ENCODE measurements at places on chromosomes 2 and 18.

DNA sequence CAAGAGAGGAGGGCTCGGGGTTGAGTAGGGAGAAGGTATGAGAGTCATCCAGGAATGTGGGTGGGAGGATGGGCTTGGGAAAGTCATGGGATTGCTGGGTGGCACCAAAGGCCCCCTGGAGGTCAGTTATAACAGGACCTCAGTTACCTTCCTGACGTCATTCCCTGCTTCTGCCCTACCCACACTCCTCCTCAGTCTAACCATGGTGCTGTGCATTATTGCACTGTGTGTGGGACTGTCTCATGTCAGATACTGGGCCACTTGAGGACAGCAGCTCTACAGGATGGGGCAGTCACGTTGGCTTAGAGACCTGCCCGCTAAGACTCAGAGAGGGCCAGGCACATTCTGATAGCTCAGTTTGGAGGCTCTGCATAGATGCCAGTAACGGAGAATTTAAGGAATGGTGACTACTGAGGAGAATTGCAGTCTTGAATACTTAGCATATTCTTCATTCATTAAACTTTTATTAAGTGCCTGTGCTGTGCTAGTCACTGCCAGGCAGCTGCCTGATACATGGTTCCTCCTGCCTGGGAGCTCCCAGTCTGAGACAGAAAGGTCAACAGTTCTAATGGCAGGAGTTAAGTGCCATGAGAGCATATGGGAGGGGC lies 90.5 kb downstream of the LAMA3 start:
- no peak for DNase-seq

DNA sequence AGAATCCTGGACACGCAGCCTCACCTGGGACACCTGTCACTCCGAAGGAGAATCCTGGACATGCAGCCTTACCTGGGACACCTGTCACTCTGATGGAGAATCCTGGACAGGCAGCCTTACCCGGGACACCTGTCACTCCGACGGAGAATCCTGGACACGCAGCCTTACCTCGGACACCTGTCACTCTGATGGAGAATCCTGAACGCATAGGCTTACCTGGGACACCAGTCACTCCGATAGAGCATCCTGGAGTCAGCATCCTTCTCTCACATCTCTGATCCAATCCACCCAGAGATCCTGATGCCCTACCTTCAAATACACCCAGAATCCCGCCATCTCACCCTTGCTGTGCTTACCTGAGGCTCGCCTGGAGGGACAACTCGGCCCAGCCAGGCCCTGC lies 154.9 kb downstream of the NDUFA10 start:
- peak; percentile 23 for DNase-seq

- no peak for DNase-seq
Measured at GRCh38 chr2:75602724-75603342, 42.1 kb upstream of the EVA1A start.

DNA sequence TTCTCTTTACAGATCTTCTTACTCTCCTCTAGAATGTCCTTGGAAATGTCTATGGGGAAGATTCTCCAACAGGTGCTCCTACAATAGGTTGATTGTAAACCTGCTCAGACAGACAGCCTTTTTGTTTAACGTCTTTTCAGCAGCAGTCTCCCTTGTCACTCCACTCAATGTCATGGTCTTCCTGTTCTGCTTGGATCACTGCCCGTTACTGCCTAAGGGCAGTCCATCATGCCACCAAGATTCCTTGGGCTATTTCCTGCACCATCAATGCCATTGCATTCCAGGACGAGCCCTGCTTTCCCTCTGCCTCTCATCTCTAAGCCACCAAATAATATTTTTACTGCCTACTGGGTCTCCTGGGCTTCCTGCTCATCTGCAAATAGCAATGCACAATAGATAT lies 97.4 kb upstream of the GALNT5 start:
- no peak for DNase-seq

- no peak for DNase-seq
Measured at GRCh38 chr18:25883091-25883490, 207.3 kb downstream of the SS18 start.

DNA sequence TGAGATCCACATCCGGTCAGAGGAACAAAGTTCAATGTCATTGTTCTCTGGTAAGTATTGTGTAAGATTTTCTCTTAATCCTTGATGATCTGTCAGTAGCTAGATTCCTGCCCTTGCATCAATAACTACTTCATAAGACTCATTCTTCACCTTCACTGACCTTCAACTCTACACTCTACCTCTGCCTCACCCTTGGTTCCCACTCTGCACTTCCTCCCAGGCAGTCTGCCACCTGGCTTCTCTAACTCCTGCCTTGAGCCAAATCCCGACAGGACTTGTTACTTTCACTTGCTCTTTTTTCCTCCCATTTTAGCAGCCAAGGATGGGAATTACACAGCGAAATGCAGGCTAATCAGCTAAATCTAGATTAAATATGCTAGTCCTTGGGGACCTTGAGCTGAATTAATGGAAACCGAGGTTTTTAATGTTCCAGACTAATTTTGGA lies 190.7 kb downstream of the DLGAP1 start:
- DNase-seq = no peak

- DNase-seq = no peak
Measured at GRCh38 chr2:20976527-20976926, 67.3 kb downstream of the APOB start.

GRCh38 chr2:1987379-1987778 lies 243.1 kb upstream of the PXDN start:
- no peak for DNase-seq

DNA sequence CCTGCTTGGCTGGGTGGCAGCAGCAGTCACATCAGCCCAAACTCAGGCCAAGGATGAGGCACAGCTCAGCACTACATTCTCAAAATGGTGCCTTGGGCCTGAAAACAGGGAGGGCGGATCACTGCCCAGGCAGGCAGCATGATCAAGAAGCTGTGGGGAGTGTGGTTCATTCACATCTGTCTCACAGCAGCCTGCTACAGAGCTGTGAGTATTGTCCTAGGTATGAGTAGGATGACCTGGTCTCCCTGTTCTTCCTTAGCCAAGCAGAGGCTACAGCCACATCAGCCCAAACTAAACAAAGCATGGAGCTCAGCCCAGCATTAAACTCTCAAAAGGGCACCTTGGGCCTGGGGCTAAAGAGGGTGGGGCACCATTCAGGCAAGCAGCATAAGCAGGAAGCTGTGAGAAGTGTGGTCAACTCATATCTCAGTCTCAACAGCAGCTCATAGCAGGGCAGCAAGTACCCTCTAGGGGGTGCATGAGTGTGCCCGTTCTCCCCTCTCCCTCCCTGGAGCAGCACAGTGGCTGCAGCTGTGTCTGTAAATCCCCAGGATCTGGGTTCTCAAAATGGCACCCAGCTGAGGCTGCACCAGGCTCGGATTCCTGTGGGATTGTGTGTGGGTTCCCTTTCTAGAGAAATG lies 139.6 kb downstream of the TRABD2A start:
- DNase-seq = peak; percentile 38

- DNase-seq = no peak
Measured at GRCh38 chr2:181851726-181852125, 39.8 kb upstream of the ITPRID2 start.

- DNase-seq = peak; percentile 87
Measured at GRCh38 chr2:41966920-41967319, 80.9 kb upstream of the PKDCC start.

- DNase-seq = no peak
Measured at GRCh38 chr2:128391679-128392078, 73.0 kb upstream of the HS6ST1 start.

- no peak for DNase-seq
Measured at GRCh38 chr2:99520813-99521212, 31.0 kb upstream of the REV1 start.

GRCh38 chr2:100104718-100105677 lies 37.4 kb downstream of the AFF3 start:
- DNase-seq = no peak

DNA sequence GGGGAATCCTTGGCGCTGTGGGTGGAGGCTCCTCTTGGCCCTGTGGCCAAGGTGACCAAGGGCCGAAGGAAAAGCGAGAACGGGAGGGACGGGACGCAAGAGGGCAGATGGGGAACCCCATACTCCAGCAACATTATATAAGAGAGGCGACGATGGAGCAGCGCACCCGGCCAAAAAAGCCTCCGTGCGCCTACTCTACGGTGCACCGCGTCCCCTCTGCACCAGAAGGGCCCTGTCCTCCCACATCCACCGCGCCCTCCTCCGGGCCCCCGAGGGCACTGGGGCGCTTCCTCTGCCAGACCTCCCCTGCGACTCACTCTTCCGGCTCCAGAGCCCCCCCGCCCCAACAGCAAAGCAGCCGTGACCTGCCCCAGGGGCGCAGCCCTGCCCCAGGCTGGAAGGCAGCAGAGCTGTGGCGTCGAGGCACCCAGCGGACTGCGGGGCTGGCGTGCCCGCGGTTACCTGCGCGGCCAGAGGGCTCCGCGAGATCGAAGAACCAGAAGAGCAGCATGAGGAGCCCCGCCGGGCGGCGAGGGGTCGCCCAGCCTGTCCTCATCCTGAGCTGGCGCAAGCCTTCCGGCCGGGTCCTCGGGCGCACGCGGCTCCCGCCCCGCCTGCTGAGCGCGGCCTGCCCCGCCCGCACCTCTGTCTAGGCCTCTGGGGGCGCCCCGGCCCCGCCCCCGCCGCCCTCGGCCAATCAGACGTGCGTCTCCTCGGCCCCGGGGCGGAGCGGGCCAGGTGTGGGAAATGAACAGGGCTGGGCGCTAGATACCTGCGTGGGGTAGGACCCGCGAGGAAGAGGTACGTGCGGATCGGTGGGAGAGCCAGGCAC lies 106.3 kb upstream of the CD302 start:
- DNase-seq = peak; percentile 88

DNA sequence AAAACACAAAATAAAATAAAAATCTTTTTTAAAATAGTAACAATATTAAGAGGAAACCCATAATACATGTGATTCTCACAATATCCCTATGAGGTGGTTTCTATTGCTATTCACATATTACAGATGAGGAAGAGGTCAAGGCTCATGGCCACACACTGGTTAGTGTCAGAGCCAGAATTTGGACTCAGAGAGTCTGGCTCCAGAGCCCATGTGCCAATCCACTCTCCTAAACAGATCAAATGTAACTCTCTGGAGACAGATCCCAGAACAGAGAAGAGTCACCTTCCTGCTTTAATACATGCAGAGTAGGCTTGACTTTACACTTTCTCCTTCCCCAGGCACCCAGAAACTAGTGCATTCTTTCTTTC lies 10.1 kb upstream of the SLC11A1 start:
- DNase-seq = no peak

Data from posterior vena cava (tissue), 2 donors.